ENCODE measurements at places on chromosomes 7 and 10. TPM values are rescaled to one million over a fixed set of nuclear protein-coding genes. Genes with fewer than 3 reads are reported as not detected.

Gene SPDYE16
- 0.10 TPM for total RNA-seq

Gene PDE1C
- 1.2 TPM for total RNA-seq

Gene MEOX2
- total RNA-seq = 30.9 TPM

Gene TRIP6
- total RNA-seq = 36.5 TPM

Gene FKBP6
- total RNA-seq = not detected

Gene TUBB8
- not detected for total RNA-seq

Gene IFIT2
- 8.6 TPM for total RNA-seq

Gene ZNF862
- 11.4 TPM for total RNA-seq

Gene HOXA13
- 1.4 TPM for total RNA-seq

Gene PRF1
- 0.79 TPM for total RNA-seq

Gene CDNF
- total RNA-seq = 3.2 TPM

Gene CFAP69
- total RNA-seq = 15.3 TPM

Gene DRGX
- total RNA-seq = 0.20 TPM

Gene AKR1C4
- not detected for total RNA-seq

Gene CTAGE8
- total RNA-seq = 5.3 TPM

Gene AHCYL2
- total RNA-seq = 19.4 TPM
